ENCODE measurements at places on chromosomes 2 and 18.
A peak's percentile ranks its signal among the peaks of the same experiment; 100 is the strongest.

- no peak for DNase-seq
These were observed 7.7 kb upstream of the SPATS2L start for GRCh38 chr2:200298816-200299215.

DNA sequence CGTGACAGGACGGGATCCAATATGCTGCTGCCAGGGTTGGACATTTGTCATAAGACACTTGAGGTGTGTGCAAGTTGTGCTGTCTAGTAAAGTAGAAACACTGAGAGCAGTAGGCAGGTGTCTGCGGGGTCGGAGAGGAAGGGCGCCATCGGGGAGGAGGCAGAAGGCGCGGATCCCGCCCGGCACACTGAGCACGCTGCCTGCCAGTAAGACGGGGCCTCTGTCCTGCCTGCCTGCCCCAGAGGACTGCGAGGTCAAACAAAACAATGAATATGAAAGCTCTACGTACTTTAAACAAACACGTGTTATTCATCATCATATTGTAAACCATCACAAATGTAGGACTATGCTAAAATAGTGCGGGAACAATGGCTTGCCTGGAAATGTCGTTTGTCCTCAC is 349.3 kb upstream of the SALL3 start:
- no peak for DNase-seq

GRCh38 chr18:10049747-10050146 is 135.9 kb downstream of the VAPA start:
- DNase-seq, result no peak

DNA sequence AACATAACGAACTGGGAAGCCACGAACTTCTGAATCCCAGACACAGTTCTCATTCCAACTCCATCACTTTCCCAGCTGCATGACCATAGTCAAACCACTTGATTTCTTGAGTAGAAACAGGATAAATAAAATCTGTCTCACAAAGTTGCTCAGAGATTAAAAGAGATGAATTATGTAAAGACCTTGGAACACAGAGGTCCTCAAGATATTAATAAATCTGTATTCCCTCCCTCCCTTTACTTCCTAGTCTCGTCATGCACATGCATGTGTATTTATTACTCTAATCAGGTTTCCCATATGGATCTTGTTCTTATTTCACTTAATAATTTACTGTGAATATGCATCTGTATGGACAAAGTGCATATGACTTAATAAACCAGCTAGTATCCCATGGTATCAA is 21.1 kb upstream of the CSRNP3 start:
- DNase-seq, result no peak

- no peak for DNase-seq
These were observed 1.9 kb downstream of the HDLBP start for GRCh38 chr2:241313543-241314095.

- DNase-seq, result no peak
These were observed 57.7 kb downstream of the METTL4 start for GRCh38 chr18:2513616-2514015.

DNA sequence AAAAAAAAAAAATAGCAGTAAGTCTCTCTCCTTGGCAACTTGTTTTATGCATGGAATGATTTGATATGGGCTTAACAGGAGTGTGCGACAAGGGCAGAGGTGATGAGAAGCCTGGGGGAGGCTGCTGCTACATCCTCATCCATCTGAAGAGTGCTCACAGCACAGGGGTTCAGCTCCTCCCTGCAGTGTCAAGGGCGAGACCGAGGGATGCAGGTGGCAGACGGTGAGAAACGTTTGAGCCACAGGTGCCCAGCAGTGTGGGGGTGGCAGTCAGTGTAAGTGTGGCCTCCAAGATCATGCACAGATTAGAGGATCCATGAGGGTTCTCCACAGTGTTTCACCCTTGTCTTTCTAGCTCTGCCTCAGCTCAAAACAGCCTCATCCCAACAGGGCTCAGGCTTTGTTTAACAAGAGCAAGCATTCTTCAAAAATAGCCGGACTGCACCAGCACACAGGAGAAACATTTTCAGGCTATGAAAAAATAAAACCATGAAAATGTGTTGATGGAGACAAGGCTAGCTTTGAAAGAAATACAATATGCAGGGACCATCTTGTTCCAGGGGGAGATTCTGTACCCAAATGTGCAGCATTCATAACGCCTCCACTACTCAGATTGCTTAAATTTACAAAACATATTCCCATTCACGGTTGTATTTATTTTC is 324.5 kb upstream of the MYT1L start:
- DNase-seq, result no peak

DNA sequence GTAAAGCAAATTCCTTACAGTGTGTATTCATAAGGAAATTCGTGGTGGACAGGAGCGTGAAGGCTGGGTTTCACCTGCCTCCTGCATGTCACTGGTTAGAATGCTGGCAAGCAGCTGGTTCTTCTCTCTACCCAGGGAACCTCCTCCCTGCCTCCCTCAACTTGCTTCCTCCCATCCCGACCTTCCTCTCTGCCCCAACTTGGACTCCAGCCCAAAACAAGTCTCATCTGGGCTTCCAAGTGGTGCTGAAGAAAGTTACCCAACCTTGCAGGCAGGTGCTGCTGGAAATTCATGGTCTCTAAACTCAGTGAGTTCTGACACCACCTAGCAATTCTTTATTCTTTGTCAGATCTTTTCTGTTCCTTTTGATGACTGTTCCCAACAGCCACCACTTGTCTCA is 184.5 kb downstream of the BCL2 start:
- DNase-seq, result no peak

DNA sequence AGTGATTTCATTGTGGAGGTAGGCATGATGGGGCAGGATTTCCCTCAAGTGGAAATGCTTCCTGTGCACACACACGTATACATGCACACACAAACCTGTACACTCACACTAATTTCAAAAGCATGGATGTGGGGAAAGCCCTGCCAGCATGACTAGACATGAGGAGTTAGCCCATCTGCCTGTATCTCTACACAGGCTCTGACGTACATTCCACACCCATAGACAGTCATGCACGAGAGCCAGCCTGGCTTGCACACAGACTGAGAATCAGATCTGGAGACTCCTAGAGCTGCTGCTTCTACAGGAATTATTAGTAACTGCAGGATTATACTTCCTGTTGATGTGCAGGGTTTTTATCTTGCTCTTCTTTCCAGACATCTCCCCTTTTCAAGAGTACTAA is 27.3 kb upstream of the NFU1 start:
- DNase-seq, result no peak

DNA sequence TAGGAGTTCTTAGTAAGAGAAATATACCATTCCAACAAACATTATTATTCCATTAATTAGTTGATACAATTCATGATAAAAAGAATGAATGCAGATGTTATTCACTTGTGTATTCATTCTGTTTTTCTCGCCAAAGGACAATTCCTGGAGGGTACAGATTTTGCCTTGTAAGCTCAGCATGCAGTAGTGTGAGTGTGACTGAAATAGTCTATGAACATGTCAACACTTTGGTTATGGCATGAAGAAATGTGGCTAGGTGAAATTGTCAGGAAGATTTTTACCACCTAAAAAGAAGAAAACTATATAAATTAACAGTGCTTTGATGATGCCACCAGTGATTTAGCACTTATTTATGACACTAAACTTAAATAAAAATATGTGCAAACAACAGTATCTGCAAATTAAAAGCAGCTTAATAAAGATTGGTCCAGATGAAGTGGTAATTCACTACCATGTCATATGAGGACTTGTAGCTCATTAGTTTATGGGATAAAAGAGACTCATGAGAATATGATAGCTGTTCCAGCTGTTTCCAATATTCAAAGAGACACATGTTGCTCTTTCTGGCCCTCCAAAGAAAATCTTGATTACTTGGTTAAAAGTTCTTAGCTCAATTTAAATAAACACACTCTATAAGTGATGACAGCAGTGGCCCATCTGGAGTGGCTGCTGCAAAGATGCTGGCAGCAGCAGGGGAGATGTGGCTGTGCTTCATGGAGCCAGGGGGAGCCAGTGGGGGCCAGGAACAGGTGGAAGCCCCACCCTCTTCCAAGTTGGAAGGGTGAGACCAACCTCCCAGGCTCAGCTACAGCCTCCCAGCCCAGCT is 165.0 kb downstream of the CDH19 start:
- no peak for DNase-seq

DNA sequence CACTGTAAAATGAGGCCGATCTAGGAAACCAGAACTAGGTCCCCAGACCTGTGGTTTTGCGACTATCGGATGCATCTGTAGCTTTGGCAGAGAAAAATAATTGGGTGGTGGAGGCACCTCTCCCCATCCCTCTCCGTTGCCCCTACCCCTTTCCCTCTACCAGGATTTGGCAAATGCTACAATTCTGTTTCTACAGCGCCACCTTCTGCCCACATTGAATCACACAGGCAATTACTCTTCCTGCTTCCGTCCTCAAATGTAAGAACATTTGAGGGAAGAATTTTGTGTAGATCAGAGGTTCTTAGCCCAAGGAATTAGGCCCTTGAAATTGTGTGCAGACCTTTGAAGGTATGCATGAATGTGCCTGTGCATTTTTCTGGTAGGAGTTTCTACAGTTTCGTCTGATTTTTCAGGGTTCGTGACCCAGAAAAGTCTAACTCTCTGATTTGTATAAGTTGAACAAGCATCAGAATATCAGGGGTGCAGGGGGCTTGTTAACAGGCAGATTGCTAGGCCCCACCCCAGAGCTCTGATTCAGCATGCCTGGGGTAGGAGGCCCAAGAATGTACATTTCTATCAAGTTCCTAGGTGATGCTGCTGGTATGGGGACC is 11.2 kb downstream of the ATP6V1B1 start:
- peak; percentile 70 for DNase-seq

- DNase-seq, result no peak
These were observed 2.1 kb downstream of the RPRM start for GRCh38 chr2:153476491-153476815.

GRCh38 chr2:138490673-138491494 is 10.7 kb upstream of the SPOPL start:
- no peak for DNase-seq

DNA sequence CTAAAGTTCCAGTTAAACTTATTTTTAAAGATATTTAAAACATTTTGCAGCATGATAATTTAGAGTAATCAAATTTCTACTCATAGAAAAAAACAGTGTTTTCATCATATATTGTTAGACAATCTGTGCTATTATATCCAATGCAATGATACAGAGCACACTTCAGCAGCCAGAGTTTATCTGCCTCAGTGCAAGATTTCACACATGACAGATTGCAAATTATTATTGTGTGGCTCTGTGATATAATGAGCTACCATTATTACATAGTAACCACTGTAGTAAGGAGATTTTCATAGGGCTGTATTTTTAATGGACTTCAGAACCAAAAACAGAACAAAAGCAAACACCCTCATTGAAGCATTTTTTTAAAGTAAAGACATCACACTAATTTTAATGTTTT is 762.4 kb downstream of the DSC3 start:
- no peak for DNase-seq

GRCh38 chr2:128664499-128664971 is 345.9 kb upstream of the HS6ST1 start:
- no peak for DNase-seq

DNA sequence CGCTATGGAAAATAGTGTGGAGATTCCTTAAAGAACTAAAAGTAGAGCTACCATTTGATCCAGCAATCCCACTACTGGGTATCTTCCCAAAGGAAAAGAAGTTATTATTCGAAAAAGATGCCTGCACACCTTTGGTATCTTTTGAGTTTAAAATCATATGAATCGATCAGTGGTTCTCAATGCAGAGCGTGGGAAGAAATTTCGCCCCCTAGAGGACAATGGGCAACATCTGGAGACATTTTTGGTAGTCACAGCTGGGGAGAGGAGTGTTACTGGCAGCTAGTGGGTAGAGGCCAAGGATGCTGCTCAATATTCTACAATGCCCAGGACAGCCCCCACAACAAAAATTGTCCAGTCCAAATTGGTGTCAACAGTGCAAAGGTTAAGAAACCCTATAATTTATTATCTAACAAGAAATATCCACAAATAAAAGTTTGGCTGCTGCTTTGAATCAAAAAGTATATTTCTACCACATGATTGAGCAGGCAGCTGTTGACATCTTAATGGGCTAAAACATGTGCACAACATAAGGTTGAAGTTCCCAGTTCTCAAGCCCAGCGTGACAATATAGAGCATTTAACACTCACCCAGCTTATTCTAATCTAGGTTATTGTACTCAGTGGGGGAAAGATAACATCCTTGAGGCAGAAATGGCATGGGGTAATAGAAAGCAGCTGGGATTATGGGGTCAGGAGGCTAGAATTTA is 425.7 kb downstream of the LRATD1 start:
- DNase-seq, result no peak

DNA sequence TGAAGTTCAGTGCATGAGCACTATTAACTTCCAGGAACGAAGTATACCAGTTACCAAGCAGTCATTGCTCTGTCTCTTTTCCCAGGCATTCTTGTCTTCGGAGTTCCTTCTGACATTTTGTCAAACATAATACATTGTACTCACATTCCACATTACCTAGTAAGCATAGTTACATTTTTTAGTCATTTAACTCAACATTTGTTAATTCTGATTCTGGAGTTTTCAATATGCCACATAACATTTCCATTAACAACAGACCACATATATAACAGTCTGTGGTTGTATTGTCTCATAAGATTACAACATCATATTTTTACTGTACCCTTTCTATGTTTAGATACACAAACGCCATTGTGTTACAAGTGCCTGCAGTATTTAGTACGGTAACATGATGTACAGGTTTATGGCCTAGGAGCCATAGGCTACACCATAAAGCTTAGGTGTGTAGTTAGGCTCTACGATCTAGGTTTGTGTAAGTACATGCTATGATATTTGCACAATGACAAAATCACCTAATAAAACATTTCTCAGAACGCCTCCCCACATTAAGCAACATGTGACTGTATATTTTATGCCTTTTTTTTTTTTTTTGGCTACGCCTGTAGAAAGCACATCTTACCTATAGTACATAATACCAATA is 187.1 kb downstream of the DYM start:
- no peak for DNase-seq

DNA sequence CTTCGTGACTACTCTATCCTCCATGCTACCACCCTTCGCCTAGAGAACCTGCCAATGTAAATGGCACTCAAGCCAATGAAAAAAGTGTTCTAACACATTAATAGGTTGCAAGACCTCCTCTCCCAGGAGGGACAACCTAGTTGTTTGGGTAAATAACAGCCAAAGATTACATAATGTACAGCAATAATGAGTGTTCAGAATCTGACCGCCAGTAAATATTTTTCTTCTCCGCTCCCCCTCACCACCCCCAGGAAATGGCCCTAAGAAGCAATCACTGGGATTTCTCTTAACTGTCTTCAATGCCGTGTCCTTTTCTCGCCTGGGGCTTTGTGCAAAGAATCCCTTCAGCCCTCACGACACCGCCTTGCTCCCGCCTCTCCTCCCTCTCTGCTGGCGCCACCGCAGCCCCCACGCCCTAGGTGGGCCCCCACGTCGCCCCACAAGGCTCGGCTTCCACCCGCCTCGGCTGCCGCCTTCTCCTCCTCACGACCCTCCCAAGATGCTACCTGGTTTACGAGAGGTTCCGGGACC is 458 bp downstream of the HYCC2 start:
- no peak for DNase-seq
